HTR-8/SVneo (cell line): ENCODE measurements at places on chromosomes 1 and 21.

- no peak for DNase-seq
Measured at GRCh38 chr1:47593013-47593568, 155.2 kb downstream of the FOXD2 start.

- DNase-seq: no peak
Measured at GRCh38 chr1:14791654-14792053, 193.2 kb downstream of the KAZN start.

DNA sequence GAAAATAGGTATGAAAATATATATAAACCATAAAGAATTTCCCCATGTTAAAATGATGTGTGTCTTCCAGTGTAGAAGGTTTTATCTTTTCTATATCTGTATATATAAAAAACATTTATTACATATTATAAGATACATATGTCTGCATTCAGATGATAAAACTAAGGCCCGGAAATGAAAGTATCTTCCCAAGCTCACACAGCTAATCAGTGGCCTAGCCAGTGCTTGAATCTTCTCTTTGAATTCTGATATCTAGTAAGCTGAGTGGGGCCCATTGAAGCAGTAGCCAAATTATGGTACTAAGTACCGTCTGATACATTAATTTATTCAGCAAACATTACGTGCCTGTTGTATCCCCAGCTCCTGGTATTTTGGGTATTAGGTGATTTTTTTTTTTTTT lies 28.6 kb downstream of the UCK2 start:
- DNase-seq: no peak

GRCh38 chr21:36184545-36184944 lies 27.9 kb downstream of the DOP1B start:
- no peak for DNase-seq

- no peak for DNase-seq
Measured at GRCh38 chr1:93678946-93679480, 2.6 kb downstream of the BCAR3 start.

GRCh38 chr21:45241357-45241756 lies 46.3 kb downstream of the POFUT2 start:
- DNase-seq: no peak

- DNase-seq: no peak
Measured at GRCh38 chr1:21149430-21149854, 27.3 kb downstream of the EIF4G3 start.

- no peak for DNase-seq
Measured at GRCh38 chr21:37061926-37062592, 10.8 kb downstream of the PIGP start.

DNA sequence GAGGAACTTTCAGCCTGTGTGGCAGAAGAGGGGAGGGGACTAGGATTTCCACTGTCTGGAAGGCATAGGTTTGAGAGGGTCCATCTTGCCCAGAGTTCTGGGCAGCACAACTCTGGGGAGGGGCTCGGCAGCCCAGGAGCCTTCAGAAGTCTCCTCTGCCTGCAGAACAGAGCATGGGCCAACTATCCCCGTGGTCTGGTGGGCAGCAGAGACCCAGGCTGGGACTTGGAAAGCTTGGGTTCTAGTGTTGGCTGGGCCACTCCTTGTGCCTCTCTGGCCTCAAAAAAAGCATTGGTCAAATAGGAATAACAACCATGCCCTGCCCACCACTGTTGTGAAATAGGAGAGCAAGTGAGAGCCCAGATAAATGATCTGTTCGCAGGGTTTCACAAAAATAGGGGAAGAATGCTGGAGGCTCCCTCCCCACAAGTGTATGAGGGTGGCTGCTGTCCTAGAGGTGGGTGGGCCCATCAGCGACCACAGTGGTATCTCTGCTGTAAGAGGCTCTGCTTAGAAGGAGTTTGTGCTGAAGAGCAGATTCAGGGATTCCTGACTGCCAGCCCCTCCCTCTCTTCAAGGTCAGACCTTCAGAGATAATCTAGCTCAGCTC lies 8.9 kb downstream of the EPHA10 start:
- no peak for DNase-seq

GRCh38 chr1:90879281-90879680 lies 142.6 kb downstream of the ZNF644 start:
- DNase-seq: no peak

GRCh38 chr1:75579046-75579445 lies 31.9 kb downstream of the SLC44A5 start:
- no peak for DNase-seq

- no peak for DNase-seq
Measured at GRCh38 chr21:19122356-19122755, 718.8 kb upstream of the TMPRSS15 start.

DNA sequence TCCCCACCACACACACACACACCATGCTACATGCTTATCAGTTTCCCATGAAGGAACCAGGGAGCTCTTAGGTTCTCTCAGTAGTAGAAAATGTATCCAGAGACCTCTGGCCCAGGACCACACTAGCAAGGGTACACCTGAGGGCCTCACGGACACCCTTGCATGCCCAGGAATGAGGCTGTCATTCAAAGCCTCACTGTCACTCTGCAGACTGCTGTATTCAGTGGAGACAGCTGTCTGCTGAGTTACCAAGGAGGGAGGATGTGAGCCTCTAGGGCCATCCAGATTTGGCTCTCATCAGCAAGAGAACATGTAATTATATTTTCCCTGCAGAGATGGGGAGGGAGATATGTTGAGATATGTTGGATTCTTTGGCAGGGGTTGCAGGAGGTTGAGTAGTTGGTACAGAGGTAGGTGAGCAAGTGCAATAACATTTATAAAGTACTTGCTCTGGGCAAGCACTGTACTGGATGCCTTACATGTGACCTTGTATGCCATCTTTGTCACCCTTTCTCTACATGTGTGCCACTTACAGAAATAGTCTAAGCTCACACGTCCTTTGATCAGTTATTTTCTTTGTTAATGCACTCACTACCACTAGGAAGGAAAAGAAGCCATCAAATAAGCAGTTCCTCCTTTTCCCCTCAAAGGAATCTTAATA lies 250.6 kb downstream of the ZP4 start:
- no peak for DNase-seq

DNA sequence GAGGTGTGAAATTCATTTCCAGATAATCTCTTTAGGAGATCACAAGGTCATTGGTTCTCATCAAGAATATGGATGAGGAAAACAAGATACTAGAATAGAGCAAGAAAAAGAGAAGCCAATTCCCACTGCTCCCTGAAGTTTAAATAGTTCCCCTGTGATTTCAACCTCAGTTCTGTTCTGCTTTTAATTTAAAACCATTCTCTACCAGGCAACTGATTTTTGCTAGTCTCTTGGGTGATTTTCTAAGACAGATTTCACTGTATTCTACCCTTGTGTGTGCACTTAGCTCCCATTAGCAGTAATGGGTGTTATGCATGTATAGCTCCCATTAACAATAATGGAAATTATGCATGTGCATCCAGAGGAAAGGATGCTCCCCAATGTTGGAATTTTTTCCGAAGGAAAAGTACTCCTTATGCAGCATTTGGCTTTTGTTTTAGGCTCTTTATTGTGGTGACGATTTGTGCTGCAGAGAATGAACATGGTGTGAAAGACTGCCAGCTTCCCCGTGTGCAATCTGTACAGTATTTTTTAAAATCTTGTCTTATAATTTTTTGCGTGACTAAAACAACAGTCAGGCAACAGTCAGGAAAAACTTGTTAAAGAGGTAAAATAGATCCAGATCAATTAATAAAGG lies 144.0 kb upstream of the ZRANB2 start:
- no peak for DNase-seq

GRCh38 chr1:63148825-63149645 lies 173.3 kb upstream of the FOXD3 start:
- DNase-seq: peak; percentile 13

GRCh38 chr1:186819126-186819525 lies 9.6 kb upstream of the PLA2G4A start:
- DNase-seq: no peak

GRCh38 chr21:44940116-44940631 lies 345 bp downstream of the SLX9 start:
- DNase-seq: peak; percentile 14

GRCh38 chr1:151989211-151989862 lies 4.3 kb downstream of the S100A10 start:
- no peak for DNase-seq

DNA sequence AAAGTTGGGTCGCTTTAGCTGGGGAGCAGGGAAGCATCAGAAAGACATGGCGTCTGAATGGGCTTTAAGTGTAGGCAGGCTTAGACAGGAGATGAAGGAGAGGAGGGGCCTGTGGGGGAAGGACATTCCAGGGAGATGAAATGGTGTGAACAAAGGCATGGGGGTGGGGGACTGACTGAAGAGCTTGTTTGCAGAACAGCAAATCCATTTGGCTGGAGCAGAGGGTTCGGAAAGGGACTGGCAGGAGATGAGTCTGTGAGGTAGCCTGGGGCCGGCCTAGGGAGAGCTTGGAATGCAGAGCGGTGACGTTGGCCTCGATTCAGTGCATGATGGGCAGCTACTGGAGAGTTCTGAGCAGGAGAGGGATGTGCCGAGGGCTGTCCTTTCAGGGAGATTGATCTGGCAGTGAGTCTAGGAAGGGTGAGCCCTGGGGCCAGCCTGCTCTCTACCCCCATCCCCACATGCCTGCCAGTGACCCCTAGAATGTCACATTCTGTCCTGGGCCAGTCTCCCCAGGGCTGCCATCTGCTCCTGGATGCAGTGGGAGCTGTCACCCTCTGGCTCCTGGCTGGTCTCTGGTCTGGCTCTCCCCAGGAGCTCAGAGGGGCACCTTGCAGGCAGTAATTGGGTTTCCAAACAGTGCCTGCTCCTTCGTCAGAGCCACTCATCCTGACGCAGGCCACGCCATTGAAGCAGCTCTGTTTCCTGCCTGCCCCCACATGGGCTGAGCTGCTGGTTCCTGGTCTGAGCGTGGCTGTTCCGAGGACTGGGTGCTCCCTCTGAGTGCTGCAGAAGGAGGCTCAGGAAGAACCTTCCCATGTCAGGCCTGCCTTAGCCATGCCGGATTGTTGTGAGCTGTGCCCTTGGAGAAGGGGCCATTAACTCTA lies 22.3 kb upstream of the TMEM222 start:
- peak; percentile 54 for DNase-seq

DNA sequence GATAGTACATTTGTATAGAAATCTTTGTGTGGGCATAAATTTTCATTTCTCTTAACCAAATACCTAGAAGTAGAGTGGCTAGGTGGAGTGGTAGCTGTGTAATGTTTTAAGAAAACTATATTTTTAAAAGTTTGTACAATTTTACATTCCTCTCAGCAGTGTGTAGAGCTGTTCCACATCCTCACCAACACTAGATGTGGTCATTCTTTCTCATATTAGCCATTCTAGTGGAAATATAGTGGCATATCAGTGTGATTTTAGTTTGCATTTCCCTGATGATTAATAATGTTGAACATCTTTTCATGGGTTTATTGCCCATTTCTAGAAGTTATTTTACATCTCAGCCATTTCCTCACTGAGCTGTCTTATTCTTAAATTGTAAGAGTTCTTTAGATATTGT lies 65.5 kb downstream of the ITSN1 start:
- no peak for DNase-seq

- no peak for DNase-seq
Measured at GRCh38 chr1:66283622-66284041, 250.3 kb upstream of the SGIP1 start.

DNA sequence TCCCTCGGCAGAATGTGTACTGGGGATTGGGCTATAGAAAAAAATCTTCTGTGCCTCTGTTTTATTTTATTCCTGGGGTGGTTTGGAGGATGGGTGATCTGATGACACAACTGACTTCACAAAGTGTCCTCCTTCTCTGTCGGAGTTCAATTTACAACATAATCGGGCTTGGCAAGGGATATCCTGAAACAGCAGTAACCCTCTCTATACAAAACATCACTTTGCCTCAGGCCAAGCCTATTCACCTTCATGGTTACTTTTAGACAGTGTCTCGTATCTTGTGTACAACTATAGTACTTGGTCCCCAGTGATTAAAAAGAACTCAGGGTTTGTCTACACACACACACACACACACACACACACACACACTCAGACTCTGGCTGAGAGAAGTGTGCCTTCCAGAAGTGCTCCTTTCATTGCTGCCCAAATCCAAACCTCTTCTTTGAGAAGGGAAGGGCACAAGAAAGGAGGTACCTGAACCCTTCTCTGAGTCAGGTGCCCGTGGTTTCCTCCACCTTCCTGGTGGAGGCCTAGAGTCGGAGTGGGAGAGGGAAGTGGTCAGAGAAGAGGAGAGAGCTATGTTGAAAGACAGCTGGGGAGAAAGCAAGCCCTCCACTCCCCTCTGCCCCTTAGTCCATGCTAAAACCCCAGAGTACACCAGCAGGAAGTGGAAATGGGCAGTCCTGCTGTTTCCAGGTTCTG lies 62.4 kb upstream of the POU2F1 start:
- no peak for DNase-seq

GRCh38 chr1:110872745-110873720 lies at the start of gene CD53:
TSS of gene CD53 (plus strand) at chr1:110873148. CDS start at chr1:110891409, 18,261 bp downstream.
- no peak for DNase-seq

GRCh38 chr1:201420608-201421002 lies 925 bp downstream of the TNNI1 start:
- no peak for DNase-seq
